ENCODE measurements at places on chromosomes 3 and 15.
A peak's percentile ranks its signal among the peaks of the same experiment; 100 is the strongest.

- DNase-seq, result peak; percentile 10
Observed at GRCh38 chr3:56251343-56251945, 216.8 kb downstream of the ERC2 start.

DNA sequence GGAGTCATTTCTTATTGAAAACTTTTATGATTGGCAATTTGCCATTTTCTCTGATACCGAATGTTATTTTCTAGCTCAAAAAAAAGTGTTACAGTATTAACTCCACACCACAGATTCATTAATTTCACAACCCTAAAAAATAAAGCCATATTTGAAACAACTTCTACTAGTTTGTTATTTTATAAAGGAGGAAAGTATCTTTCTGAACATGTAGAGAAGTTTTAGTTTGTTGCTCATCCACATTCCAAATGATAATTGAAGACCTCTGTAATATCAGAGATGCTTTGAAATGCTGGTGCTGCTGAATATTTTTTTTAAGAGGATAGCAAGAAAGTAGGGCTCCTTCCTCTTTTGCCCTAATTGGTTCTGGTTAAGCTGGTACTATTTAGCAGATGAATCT lies 1.9 kb downstream of the VGLL3 start:
- no peak for DNase-seq

GRCh38 chr3:140546649-140547048 lies 131.2 kb upstream of the TRIM42 start:
- DNase-seq, result no peak

DNA sequence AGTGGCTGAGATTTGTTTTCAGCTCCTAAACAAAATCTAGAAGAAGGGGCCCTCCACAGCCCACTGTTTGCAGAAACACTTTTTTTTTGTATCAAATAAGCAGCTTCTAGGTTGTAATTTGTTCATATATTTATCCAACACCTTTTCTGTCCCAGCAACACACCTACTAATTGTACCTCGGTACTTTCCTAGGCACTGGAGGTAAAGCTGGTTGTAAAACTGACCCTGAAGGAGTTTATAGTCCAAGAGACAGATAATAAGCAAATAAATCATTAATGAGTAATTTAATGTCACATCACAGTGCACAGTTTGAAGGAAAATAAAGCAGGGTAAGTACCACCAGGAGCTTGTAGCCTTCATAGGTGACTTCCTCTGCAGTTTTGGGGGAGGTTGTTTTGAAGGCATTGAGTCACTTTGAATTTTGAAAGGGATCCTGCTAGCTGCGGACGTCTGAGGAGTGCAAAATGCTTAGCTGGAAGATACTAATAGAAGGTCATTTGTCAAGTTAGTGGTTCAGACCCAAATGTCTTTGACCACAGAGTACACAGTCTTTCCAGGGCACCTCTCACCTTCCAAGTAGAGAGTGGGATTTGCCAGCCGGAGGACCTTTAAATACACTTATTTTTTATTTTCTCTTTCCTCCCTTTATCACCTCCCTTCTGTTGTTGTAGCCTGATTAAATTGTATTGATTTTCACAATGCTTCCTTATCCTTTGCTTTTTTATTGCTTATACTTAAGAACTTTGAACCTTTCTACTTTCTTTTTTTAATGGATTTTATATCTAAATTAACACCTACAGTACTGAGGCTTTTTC lies 53.8 kb downstream of the CMSS1 start:
- DNase-seq, result no peak

- DNase-seq, result no peak
Observed at GRCh38 chr3:151925419-151925818, 52.0 kb downstream of the SUCNR1 start.

- no peak for DNase-seq
Observed at GRCh38 chr3:123337226-123337625, 111.7 kb downstream of the ADCY5 start.

DNA sequence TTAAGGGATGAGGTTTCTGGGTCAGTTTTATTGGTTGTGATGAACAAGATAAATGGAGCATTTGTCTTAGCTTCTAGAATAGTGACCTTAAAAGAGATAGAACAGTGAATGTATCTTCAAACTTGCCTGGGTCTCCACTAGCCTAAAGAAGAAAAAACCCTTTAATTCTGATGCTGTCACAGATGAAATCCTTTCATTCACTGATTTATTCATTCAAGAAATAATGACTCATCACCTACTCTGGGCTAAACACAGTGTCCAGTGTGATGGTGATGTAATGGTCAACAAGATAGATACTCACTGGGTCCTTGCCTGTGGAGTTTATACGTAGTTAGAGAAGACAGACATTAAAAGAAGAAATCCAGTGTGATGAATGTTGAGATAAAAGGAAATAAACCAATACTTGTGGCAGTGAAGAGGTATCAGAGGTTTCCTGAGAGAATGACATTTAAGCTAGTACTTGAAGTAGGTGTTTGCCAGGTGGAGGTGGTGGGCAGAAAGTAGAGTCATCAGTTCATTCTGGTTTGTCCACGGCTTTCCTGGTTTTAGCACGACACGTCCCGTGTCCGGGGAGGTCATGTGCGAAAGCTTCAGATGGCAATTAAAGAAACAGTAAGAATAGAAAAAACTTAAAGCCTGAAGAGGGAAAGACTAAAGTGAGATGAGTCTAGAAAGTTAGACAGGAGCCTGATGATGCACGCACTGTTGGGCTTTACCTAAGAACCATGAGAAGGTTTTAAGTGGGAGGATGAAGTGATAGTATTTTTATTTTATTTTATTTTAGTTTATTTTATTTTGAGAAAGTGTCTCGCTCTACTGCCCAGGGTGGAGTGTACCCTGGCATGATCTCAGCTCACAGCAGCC lies 18.5 kb downstream of the PAK2 start:
- peak; percentile 26 for DNase-seq

DNA sequence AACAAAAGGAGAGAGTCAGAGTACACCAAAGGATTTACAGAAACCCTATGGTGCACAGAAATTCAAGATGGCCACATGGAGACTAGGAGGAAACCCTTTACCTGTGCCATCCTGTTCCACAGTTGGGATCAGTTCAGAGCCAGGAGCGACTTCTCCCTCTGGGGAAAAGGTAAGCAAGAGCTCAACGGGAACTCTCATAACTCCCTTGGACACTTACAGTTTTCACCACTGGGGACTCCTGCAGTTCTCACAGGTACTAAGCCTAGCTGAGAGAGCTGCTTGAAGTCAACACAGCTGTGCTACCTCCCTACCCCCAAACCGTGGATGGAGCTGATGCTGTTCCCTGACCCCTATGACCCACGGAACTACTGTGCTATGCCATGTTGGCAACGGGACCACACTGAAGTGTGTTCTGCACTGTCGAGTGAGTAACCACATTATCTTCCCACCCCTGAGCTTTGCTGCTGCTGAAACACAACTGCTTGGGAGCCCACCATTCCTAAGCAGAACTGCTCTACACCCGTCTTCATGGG lies 606.8 kb downstream of the GBE1 start:
- no peak for DNase-seq

GRCh38 chr3:14338242-14338641 lies 64.2 kb upstream of the SLC6A6 start:
- DNase-seq, result no peak

- DNase-seq, result no peak
Observed at GRCh38 chr15:68618394-68618793, 39.6 kb downstream of the CORO2B start.

GRCh38 chr3:69032142-69032541 lies 18.7 kb upstream of the EOGT start:
- no peak for DNase-seq

- DNase-seq, result no peak
Observed at GRCh38 chr15:75659928-75660645, 12.4 kb downstream of the SNX33 start.

GRCh38 chr3:99119385-99119784 lies 217.9 kb upstream of the DCBLD2 start:
- DNase-seq, result no peak

DNA sequence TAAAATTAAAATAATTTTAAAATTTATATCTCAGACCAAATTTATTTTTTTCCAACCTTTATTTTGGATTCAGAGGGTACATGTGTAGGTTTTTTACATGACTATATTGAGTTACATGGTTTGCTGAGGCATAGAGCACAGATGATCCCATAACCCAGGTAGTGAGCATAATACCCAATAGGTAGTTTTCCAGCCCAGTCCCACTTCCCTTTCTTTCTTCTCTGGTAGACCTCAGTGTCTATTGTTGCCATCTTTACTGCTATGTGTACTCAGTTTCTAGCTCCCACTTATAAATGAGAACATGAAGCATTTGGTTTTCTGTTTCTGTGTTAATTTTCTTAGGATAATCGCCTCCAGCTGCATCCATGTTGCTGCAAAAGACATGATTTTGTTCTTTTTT lies 338.1 kb downstream of the EFHB start:
- no peak for DNase-seq

DNA sequence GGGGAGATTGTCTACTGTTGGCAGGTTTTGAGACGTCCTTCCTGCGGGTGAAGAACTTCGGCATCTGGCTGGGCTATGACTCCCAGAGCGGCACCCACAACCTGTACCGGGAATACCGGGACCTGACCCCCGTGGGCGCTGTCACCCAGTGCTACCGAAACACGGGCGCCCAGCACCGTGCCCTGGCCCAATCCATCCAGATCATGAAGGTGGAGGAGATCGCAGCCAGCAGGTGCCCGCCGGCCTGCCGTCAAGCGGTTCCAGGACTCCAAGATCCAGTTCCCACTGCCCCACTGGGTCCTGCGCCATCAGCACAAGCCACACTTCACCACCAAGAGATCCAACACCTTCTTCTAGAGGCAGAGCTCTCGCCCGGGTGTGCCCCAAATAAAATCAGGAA lies 194.9 kb upstream of the EPHA6 start:
- no peak for DNase-seq

GRCh38 chr15:52284164-52284563 lies 11.4 kb downstream of the MYO5C start:
- no peak for DNase-seq

- DNase-seq, result no peak
Observed at GRCh38 chr3:64861684-64862083, 173.9 kb upstream of the ADAMTS9 start.

DNA sequence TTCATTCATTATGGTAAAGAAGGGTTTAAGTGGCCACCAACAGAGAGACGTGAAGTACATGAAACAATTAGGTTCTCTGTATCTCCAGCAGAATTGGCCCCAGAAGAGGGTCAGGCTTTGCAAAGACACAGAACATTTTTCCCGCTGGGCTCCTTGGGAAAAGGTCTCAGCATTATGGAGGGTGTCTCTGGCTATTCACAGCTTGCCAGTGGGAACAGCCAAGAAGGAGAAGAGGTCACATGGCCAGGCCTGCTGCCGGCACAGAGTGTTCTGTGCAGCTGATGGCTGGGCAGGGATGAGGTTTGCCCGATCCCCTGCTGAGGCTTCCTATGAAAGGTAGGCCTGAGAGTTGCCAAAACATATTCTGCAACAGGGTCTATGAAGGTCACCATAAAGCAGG lies 77.8 kb upstream of the LPP start:
- no peak for DNase-seq

DNA sequence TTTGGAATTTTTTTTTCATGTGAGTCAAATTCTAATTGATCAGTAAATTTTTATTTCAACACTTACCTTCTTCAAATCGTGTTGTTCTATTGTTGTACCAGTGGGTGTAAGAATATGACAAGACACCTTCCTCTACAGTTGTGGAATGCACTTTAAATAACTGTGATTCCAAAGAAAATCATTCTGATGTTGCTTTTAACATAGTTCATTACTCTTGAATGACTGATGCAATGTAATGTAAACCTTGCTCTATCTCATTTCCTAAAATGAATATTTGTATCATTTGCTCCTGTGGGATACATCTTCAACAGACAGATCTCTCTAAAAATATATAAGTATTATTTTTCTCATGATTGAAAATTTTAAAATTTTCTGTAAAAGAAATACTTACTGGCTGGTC lies 313.4 kb downstream of the RBMS3 start:
- no peak for DNase-seq

DNA sequence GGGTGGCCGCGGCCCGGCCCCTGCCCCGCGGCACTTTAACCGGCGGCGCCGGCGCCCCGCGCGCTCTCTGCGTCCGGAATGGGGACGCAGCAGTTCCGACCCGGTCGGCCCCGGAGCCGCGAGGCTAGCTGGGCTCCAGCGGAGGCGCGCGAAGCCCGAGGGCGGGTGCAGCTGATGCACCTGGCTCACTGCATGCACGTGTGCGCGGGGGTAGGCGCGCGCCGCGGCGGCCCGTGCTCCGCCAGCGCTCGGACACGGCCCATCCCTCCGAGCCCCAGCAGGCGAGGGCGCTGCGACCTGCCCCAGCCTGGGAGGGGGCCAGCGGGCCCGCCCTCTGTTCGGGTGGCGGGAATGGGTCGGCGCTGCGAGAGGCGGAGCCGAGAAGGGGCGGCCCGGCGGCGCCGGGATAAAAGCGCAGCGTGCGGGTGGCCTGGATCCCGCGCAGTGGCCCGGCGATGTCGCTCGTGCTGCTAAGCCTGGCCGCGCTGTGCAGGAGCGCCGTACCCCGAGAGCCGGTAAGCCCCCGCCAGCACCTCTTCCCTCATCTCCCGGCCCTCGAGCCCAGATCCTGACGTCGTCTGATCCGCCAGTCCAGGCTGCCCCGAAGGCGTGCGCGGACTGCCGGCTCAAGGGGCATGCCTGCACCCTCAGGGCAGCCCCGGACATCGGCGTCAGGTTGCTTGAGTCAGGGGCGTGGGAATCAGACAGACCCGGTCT lies at the start of the genes CHDH and IL17RB:
Gene CHDH (minus strand): TSS at position 286 of the 717 bp plus-strand sequence. CDS start 22,411 bp downstream, outside the sequence.
Gene IL17RB (plus strand): TSS at position 435 of the 717 bp plus-strand sequence. CDS start 21 bp downstream, at position 456.
- peak; percentile 22 for DNase-seq

- DNase-seq, result peak; percentile 77
Observed at GRCh38 chr3:48507256-48508061, 3.5 kb upstream of the SHISA5 start.

- no peak for DNase-seq
Observed at GRCh38 chr3:65170390-65171042, 482.7 kb upstream of the ADAMTS9 start.

DNA sequence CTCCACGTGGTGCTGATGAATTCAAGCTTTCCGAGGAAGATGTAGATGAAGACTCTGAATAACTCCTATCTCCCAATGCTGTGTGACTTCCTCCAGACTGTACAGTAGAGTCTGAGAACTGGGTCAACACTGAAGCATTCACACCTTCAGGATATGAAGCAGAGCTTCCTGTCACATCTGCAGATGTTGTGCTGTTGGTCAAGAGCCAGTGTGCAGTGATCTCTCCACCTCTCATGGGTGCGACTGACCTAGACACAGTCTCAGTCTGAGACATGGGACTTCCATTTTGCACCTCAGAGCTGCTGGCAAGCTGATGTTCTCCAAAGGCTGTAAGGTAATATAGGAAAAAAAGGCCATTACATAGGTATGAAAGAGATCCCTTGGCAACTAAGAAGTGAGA lies 36.5 kb downstream of the HEG1 start:
- no peak for DNase-seq
